Muscle of leg (tissue), 16 donors: ENCODE measurements at places on chromosomes 6 and 20.

- DNase-seq = no peak
Measured at GRCh38 chr6:167928111-167928510, 69.4 kb upstream of the KIF25 start.

DNA sequence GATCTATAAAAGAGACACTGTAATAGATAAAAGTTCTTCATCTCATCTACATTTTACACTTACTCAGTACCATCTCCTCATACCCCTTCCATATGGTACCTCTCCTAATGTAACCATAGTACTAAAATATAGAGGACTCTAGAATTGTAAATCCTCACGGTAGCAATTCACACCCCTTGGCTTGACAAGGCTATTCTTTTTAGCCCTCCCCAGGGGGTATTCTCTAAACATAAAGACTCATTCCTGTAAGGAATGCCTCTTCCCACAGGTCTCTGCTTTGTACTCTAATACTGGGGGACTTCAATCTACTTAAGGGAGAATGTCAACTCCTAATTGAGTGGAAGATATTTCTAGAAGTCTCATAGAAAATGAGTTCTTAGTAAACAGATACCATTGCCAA is 85.9 kb downstream of the VIP start:
- no peak for DNase-seq

GRCh38 chr6:109229536-109229935 is 134.2 kb downstream of the CEP57L1 start:
- no peak for DNase-seq

DNA sequence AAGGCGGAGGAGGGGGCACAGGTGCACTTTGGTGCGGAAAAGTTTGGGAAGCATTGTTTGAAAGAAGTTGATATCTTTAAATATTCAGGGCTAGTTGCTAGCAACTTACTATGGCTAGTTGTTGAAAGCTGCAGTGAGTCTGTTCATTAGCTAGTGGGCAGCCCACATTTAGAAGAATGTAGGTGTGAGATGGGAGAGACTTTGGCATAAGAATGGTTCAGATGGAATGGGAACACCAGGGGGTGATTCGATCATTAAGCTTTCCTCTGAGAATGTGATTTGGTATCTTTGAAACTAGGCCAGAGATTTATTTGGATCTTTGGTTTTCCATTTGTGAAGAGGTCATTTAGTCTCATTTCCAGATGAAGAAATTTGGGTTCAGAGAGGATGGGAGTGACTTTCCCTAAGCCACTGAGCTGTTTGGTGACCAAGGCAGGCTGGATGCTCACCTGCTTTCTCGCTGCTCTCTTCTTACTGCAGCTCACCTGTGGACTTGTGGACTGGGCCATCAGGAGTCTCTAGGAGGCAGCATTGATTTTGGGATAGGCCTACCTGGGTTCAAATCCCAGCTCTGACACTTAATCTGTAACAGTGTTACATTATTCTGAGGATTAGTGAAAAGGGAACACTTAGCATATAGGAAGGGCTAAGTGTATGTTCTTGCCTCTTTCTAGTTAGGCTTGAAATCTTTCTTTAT is 62.9 kb downstream of the CARMIL1 start:
- DNase-seq = no peak

DNA sequence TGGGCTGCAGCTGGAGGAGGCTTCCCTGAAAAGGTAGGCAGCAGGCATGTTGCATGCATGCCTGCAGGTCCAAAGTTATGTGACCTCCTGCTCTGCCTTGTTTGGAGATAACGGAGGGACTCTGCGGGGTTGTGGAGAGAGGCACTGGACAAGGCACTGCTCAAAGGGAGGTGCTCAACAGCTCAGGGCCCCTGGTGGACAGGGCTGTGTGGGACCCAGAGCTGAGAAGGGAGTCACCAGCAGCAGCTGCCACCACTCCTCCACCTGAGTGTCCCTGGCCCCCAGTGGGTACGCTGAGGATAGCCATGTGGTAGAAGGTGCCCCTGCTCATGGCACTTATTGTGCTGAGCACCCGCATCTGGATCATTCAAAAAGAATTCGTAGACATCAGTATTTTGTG is 15.5 kb upstream of the CST8 start:
- no peak for DNase-seq

GRCh38 chr6:24893342-24893850 is 42.4 kb downstream of the RIPOR2 start:
- DNase-seq = no peak
